LHCN-M2 (cell line): ENCODE measurements at places on chromosomes 16 and 17. TPM values are rescaled to one million over a fixed set of nuclear protein-coding genes. Genes with fewer than 3 reads are reported as not detected.

Gene PLXDC1
- total RNA-seq: 0.83 and 1.9 TPM in 2 replicates

Gene ADAD2
- not detected in 2 replicates for total RNA-seq

Gene PPL
- total RNA-seq: 0.13 and 0.86 TPM in 2 replicates

Gene CTRL
- 0.71 and 2.6 TPM in 2 replicates for total RNA-seq

Gene NUDT16L1
- total RNA-seq: 38.9 and 40.4 TPM in 2 replicates

Gene USP36
- total RNA-seq: 21.4 and 21.6 TPM in 2 replicates

Gene NXPH3
- 0.06 and 0.19 TPM in 2 replicates for total RNA-seq

Gene FBXO39
- total RNA-seq: not detected in 2 replicates

Gene CCL23
- total RNA-seq: not detected in 2 replicates

Gene CCT6B
- total RNA-seq: 1.8 and 2.0 TPM in 2 replicates

Gene FBXL16
- 0.13 TPM in 1 of 2 replicates, not detected in the other for total RNA-seq

Gene SMIM5
- total RNA-seq: 0.17 and 0.90 TPM in 2 replicates

Gene TBC1D3E
- not detected in 2 replicates for total RNA-seq

Gene WNK4
- not detected in 2 replicates for total RNA-seq

Gene ENO3
- total RNA-seq: 5.2 and 7.9 TPM in 2 replicates

Gene KRT12
- not detected in 2 replicates for total RNA-seq

Gene SCN4A
- total RNA-seq: 0.06 TPM in 1 of 2 replicates, not detected in the other

Gene USP32
- total RNA-seq: 32.8 and 36.2 TPM in 2 replicates

Gene PRSS27
- total RNA-seq: 1.0 and 1.4 TPM in 2 replicates

Gene CACNB1
- 3.8 and 4.0 TPM in 2 replicates for total RNA-seq
